WTC11 (cell line): ENCODE measurements at places on chromosomes 4 and X.

- DNase-seq, result no peak
Measured at GRCh38 chr4:120540625-120541024, 381.9 kb downstream of the PRDM5 start.

DNA sequence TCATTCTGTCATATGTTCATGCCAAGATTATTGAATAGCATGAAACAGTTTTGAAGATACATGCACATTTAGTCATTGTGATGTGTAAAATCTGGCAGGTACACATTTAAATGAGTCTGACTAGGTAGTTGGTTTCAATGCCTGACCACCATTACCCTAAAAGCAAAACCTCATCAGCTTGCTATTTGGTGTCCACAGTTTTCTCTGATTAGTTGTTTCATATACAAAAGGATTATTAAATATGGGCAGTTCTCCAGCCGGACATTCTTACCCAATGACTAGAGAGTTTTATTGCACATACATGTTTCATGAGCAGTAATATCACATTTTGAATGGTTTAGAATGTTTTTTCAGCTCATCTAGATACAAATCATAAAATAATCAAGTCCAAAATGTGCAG lies 23.7 kb downstream of the DCHS2 start:
- DNase-seq, result no peak

GRCh38 chr4:3225071-3225850 lies 23.7 kb upstream of the MSANTD1 start:
- DNase-seq, result no peak

DNA sequence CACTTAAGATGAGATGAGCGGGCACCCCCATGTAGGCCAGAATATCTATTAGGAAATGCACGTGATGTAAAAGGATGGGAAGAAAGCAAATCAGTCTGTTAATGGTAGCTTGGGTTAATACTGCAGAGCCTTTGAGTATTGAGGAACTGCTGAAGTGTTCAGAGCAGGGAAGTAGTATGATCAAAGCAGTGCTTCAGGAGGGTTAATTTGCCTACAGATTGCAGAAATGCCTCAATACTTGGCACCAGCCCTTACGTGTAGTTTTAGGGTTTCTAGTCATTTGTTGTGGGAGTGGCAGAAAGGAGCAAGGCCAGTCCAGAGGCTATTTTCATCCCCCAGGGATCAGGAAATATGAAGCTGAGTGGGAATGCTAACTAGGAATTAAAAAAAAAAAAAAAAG lies 19.7 kb downstream of the ZFX start:
- DNase-seq, result no peak

DNA sequence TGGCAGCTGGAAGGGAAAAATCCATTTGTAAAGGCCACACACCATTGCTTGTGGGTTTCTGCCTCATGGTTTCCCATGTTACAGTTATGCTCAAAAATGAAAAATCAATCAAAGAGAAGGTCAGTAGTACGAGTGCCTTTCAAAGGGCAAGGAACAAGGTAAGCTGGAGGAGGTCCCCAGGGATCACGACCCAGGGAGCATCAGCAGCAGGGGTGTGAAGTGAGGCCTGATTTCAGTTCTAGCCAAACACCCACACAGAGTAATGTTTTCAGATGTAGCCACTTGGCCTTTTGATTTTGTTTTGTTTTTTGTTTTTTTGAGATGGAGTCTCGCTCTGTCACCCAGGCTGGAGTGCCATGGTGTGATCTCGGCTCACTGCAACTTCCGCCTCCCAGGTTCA lies 69.4 kb upstream of the AFAP1 start:
- DNase-seq, result no peak

DNA sequence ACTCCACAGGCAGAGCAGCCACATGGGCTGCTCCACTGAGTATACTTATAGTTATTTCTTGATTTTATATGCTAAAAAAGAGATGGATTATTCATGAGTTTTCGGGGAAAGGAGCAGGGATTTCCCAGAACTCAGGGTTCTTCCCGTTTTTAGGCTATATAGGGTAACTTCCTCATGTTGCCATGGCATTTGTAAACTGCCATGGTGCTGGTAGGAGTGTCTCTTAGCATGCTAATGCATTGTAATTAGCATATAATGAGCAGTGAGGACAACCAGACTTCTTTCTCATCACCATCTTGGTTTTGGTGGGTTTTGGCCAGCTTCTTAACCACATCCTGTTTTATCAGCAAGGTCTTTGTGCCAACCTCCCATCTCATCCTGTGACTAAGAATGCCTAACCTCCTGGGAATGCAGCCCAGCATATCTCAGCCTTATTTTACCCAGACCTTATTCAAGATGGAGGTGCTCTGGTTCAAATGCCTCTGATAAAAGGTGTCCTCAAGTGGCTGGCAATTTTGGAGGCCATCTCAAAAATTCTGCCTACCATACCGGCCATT lies 213.0 kb upstream of the VEGFC start:
- DNase-seq, result no peak

DNA sequence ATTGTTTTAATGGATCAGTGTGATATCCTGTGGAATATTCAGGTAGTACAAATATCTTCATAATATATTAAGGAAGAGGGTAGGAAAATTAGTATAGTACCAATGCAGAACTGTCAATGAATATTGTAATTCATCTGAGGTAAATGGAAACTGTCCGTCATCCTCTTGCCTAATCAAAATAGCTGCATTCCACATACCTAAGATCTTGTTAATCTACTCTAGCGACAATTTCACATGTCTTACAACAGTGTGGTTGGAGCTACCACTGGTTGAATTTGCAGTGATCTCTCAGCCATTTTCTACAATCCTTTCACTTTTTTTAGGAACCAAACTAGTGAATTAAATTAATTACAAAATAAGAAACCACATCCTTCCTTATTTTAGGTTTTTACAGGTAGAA lies 117.5 kb downstream of the PCDH18 start:
- no peak for DNase-seq

GRCh38 chrX:140712413-140713173 lies 3.0 kb downstream of the LINC00632 start:
- DNase-seq, result peak; percentile 60

GRCh38 chrX:22800360-22800759 lies 199.4 kb upstream of the DDX53 start:
- DNase-seq, result no peak

DNA sequence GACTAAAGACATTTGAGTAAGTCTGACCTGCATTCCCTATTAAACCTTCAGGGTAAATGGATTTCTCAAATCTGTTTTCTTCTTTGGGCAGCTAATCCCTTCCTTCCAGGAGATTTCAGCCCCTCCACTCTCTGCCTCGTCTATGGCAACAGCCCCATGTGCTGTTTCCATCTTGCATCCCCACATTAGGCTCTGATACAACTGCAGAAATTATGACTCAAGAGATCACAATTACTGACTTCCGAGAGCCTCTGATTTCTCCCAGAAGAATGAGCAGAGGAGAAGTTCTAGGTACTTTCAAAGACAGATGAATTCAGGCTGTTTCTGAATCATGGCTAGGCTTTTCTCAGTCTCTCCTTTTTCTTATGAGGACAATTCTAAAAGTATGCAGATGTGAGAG lies 38.7 kb downstream of the RAI2 start:
- DNase-seq, result no peak

- DNase-seq, result no peak
Measured at GRCh38 chr4:169899295-169899694, 126.9 kb downstream of the MFAP3L start.

DNA sequence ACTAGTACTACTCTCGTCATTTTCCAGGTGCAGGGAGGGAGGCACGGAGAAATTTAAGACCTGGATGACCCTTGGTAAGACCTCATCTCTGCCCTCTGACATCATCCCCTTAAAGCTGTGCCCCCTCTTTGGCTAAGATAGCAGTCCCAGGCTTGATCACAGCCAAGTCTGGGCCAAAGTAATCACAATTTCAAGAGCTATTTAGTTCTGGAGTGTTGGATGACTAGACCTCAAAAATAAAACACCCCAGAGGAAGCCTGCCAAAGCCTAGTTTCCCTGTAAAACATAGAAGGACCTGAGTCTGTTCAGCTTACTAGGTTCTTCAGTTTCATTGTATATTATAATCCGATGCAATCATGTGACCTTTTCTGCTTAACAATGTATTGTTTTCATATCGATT lies 144.6 kb upstream of the ARHGEF9 start:
- no peak for DNase-seq

DNA sequence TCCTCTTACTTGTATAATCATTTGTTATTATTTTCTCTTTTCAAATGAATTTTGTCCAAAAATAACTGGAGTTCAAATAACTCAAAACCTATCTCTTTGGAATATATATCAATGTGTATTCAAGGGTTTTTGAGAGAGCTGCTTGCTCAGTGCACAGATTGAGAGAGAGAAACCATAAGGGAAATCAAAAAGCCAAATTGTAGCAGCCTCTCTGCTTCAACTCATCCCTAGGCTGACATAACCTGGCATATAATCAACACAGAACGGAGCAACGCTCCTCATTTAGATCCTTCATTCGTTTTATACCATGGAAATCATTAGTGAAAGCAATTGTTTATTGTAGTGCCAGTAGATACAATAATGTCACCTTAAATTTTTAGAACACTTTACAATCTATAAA lies 1.8 kb upstream of the GPM6A start:
- DNase-seq, result no peak

DNA sequence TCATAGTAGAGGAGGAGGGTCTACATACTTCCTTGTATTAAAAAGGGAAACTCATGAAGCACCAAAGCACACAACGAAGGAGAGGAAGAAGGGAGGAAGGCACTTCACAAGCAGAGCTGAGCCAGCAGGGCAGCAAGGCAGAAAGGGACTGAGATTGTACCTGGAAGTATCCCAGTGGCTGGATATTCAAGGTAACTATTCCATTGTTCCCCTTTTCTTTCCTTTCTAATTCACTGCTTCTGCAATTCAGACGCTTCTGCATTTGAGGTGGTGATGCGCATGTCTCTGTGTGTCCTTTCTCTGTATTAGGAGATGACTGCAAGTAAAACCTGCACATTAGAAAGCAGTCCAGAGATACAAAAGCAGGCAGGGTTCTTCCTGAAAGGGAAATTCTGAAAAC lies 54.9 kb downstream of the UBQLN2 start:
- no peak for DNase-seq

- DNase-seq, result no peak
Measured at GRCh38 chr4:102453827-102454226, 47.3 kb upstream of the NFKB1 start.

- no peak for DNase-seq
Measured at GRCh38 chrX:150337026-150337425, 26.1 kb upstream of the MAMLD1 start.

DNA sequence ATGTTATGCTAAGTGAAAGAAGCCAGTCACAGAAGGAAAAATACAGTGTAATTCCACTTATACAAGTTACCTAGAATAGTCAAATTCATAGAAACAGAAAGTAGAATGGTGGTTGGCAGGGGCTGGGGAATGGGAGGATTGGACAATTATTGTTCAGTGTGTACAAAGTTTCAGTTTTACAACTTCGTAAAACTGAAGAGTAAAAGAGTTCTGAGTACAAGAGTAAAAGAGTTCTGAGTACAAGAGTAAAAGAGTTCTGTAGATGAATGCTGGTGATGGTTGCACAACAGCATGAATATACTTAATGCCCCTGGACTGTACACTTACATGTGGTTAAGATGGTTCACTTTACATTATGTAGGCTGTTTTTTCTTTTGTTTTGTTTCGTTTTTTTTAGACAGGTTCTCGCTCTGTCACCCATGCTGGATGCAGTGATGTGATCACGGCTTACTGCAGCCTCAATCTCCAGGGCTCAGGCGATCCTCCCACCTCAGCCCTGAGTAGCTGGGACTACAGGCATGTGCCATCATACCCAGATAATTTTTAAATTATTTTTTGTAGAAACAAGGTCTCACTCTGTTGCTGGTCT lies 230.9 kb downstream of the SOWAHB start:
- DNase-seq, result no peak
